Foreskin fibroblast (primary cell): ENCODE measurements at places on chromosomes 2 and 18.
A peak's percentile ranks its signal among the peaks of the same experiment; 100 is the strongest.

GRCh38 chr2:10395893-10396292 lies 52.2 kb downstream of the ODC1 start:
- no peak for DNase-seq

DNA sequence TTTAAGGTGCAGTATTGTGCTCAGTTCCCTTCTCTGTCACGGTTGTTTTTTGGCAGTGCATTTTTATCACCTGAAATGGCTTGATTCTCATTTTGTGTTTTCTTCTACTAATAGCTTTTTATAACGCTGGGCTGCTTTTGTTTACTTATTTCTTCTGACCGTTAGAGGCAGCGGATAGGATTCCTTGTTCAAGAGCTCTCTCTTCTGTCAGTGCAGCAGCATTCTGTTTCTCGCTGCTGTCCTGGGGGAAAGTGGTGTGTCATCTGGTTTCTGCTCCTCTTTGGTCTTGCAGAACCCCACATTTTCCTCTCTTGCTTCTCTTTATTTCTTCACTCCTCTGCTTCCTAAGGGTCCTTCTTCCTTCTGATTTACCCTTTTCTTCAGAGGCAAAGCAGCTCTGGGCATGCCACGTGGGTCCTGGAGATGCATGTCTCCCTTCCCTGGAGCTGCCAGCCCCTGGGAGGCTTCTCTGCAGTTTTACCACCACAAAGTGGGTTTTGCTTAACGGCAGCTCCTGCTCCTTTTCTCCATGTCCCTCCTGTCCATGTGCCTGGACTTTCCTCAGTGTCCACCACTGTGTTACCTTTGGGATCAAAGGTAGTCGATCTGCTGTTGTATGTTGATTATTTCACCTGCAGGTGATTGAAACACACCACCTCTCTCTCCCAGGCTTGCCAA lies 47.3 kb upstream of the SNTG2 start:
- DNase-seq = peak; percentile 68

- peak; percentile 59 for DNase-seq
Observed at GRCh38 chr2:10344105-10345066, 41.7 kb downstream of the HPCAL1 start.

GRCh38 chr18:78595453-78595852 lies 384.2 kb upstream of the SALL3 start:
- no peak for DNase-seq

DNA sequence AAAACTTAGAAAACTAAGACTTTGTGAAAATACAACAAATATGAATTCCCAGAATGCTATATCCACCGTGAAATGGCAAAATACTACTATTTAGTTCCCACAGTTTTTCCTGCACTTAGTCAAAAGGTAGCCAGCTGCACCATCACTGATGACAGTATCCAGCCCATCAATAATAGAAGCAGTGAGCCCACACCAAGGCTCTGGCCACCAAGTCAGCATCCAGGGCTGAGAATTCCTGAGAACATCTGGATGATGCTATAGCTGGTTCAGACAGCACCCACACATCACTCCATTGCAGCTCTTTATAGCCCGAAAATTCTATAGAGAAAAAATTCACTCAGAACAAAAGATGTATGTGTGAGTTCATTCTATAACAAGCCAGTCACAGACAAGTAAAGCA lies 159.1 kb upstream of the SPATS2L start:
- DNase-seq = no peak

GRCh38 chr2:229150317-229150716 lies 120.8 kb downstream of the PID1 start:
- DNase-seq = no peak

- peak; percentile 88 for DNase-seq
Observed at GRCh38 chr18:63775166-63775730, at the start of gene SERPINB7. Gene SERPINB7, plus strand, starts transcription at chr18:63775418. Its CDS starts 6,955 bp downstream, at chr18:63782373.

DNA sequence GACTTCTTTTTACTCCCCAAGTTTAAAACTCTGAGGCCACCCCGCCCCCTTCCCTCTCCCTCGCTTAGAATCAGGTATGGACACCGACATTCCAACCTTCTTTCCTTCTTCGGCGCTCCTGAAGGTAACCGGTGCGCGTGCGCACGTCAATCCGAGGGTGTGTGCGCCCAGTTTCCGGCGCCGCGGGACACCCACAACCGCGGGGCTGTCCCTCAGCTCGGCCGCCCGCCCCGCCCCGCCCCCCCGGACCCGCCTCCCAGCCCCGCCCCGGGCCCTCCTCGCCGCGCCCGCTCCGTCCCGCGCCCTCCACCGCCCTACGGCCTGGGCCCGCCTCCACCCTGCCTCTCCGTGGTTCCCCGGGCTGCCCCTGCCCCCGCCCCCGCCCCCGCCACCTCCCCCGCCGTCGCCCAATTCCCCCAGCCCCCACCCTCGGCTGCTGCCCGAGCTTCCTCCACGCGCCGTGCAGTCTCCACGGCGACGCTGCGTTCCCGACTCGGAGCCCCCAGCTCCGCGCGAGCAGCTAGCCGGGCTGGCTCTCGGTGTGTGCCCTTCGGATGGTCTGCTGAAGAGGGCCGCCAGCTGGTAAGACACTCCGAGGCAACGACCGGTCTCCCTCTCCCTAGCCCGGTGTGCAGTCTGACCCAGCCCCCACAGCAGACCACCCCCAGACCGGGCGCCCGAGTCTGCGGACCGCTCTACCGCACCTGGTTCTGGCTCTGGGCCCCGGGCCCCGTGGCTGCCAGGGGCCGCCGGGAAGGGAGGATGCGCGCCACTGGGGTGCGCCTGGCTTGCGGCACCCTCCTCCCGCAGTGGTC lies 635 bp downstream of the ERICH2 start:
- DNase-seq = peak; percentile 88

DNA sequence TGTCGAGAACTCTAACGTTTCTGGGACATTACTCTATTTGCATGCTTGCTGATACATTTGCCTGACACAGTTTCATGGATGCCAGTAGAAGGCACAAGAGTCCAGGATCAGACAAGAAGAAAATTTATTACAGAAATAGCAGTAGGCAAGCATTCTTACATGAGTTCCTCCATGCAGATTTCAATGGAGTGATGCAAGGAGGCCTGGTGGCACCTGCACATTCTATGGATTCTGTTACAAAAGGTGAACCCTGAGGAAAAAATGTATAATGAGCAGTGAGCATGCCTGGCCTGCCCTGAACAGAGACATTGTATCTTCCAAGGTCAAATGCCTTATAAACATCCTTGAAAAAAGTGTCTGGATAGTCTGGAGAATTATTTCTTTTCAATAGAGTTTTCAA lies 142.9 kb downstream of the DSEL start:
- no peak for DNase-seq

- DNase-seq = no peak
Observed at GRCh38 chr2:72678024-72678423, 147.8 kb downstream of the EXOC6B start.

DNA sequence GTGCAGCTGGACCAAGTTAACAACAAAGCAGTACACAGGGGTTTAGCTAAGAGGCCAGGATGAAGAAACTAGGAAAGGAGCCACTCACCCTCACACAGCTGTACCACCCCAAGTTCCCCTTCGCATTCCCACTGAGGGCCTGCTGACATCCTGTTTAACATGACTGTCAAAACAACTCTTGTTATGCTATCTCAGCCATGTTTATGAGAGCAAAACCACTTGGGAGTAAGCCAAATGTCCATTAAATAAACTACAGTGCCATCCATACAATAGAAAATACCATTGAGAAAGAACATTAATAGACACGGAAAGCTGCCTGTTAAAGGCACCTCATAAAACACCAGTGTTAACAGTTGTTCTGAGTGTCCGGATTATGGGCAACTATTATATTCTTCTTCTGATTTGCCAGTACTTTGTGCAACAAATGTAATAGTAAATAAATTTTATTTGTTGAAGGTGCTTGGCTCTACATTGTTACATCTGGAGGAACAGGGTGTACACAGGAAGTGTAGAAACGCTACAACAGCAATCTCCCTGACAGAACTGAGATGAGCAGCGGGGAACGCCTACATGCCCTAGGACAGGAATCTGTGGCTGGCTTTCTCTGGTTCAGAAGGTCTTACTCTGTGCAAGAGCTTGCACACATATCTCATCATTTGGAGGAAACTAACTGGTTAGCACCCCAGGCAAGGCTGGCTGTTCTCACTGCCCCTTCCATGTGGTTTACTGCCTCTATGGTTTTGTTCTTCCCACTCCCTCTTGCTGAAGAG lies 85.6 kb downstream of the EHD3 start:
- DNase-seq = peak; percentile 93

DNA sequence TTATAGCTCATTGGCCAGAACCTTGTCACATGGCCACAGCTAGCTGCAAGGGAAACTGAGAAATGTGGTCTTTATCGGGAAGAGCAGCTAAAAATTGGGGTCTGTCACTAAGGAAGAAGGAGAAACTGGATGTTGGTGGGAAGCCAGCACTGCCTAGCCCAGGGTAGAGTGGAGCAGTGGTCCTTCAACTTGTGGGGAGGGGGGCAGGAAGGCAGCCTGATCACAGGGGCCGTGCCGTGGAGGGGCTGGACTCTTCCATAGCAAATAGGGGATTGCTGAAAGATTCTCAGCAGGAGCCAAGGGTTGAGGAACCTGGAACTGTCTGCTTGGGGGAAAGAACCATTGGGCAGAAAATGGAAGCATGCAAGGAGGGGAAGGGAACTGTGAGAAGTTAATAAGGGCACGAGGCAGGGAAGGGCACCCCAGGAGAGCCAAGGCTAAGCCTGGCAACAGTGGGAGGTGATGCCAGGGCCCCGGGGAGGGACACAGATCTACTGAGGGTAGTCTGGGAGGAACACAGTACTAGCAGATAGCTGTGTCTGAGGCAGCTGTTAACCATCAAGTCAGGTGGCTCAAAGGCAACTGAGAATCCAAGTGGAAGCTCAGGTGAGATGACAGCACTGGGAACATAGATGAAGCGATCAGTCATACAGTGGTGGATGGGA lies 5.9 kb upstream of the NEURL3 start:
- DNase-seq = no peak

DNA sequence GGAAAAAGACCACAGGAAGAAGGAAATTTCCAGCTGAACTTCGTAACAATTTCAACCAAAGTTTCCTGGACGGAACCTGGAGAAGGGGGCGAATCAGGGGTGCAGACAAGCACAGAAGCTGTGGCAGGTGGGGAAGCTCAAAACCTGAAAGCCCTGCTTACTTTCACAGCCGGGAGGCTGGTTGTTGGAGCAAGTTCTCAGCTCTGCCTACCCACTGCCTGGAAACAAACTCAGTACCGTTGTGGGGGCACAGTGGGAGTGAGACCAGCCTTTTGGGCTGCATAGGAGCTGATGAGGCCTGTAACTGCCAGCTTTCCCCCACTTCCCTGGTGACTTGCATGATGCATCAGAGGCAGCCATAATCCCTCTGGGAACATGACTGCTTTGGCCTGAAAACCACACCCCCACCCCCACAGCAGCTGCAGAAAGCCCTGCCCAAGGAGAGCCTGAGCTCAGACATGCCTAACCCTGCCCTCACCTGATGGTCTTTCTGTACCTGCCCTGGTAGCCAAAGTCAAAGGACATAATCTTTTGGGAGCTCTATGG lies 207.0 kb upstream of the VWC2L start:
- peak; percentile 21 for DNase-seq
